ENCODE measurements at places on chromosomes 3 and 15.

DNA sequence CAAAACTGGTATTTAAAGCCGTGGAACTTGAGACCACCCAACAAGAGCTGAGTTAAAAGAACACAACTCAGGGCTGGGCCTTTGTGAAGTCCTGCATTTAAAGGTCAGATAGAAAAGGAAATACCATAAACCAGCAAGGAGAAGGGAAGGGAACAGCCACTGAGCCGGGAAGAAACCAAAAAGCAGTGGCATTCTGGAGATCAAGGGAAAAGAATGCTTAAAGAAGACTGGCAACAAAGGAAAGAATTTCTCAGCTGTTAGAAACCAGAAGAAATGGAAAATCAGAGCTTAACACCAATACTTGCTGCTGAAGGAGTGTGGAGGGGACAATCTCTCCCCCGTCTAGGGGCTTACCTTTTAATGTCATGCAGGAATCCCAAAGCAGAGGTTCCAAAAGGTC lies 247.4 kb upstream of the CHRNA7 start:
- DNase-seq: no peak

DNA sequence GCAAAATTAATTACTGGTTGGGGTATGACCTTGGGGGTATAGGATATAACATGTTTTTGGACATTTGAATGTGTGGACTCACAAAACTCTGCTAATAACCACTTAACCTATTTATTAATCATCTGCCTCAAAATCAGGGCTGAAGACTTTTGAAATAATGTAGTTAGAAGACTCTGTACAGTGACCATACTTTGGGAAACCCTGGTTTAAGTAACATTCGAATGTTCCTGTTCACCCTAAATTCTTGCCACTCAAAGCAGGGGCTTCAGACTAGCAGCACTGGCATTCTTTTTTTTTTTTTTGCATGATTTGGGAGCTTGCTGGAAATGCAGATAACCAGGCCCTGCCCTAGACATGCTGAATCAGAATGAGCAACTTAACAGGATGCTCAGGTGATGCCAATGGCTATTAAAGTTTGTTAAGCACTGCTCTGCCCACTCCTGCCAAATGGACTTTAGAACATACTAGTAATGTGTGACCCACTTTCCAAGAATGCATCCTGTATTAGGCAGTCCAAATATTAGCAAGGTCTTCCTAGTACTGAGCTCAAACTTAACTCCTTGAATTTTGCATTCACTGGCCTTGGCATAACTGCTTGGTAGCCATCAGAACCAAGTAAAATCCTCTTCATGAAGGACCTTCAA lies 12.7 kb upstream of the ST3GAL6 start:
- DNase-seq: no peak

- no peak for DNase-seq
These were observed 13.1 kb upstream of the SCN5A start for GRCh38 chr3:38662544-38662943.

DNA sequence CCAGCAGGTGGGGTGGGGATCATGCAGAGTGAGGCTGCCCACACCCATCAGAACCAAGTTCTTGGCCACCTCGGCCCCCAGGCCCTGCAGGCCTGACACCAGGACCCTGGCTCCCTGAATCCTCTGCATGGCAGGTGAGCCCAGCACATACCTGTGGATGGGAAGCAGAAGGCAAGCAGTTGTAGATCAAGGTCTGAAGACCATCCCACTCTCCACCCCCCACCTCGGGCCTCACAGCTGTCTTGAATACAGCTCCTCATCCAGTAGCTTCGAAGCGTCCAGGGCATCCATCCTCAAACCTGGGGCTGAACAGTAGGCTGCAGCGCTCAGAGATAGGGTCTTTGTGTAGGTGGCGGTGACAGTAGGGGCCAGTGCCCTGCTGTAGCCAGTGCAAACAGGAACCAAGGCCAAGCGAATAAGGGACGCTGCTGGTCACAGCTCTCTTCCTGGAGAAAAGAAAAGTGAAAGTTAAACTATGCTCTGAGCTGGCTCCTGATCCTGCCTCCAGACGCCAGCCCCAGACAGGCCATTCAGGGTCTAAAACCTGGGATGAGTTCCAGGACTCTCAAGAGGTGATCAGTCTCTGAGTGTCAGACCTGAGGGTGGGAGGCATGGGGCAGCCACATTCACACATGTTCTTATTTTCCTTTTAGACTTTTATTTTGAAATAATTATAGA lies at the start of gene UBA7:
Gene UBA7 (minus strand): TSS at position 457 of the 678 bp plus-strand sequence. CDS start 166 bp downstream, at position 291.
- DNase-seq: no peak

- no peak for DNase-seq
These were observed 1.4 kb downstream of the CRTAP start for GRCh38 chr3:33115024-33115768.

DNA sequence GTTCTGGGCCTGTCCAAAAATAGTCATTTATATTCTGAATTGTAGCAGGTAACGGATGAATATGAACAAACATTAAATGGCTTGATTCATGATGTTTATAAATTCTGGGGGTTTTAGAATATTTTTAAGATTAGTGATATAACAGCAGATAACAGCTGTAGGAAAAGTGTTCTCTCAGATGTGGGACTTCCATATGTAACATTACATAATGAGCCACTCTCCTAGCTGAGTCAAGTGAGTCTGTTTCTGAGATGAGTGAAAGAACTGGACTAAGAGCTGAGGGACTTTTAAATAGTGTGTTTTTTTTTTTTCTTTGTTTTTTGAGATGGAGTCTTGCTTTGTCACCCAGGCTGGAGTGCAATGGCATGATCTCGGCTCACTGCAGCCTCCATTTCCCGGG lies 13.9 kb downstream of the YEATS2 start:
- no peak for DNase-seq

DNA sequence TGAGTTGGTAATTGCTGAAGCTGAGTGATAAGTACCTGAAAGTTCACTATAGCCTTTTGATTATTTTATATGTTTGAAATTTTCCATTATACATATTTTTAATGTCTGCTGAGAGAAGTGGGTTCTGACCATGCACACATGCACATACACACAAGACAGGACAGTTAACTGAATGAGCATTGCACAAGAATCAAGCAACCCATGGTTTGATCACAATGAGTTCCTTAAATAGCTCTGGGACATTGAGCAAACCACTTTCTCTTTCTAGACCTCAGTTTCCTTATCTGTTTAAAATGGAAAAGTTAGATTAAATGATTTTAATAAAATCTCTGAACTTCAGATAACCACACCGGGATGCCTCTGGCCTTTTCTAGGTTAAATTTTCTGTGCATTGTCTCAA lies 26.7 kb downstream of the SNTN start:
- no peak for DNase-seq

- DNase-seq: no peak
These were observed 10.6 kb downstream of the HEG1 start for GRCh38 chr3:125045194-125045593.

DNA sequence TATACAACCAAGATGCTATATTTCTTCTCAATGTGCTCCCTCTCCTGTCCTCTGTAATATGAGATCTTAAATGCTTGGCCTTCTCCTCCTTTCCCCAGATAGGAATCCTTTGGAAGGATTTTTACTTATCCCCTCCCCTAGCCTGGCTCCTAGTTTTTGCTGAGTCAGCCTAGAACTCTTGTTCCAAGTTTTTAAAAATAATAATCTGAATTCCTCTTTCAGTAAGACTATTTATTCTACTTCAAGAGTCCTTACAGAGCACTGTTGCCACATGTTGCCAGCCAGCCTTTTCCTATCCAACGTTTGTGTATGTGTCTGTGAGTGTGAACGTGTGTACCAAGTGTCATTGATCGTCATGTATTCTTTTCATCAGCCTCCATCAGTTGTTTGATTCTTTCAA lies 11.0 kb upstream of the KCNMB2 start:
- DNase-seq: no peak

DNA sequence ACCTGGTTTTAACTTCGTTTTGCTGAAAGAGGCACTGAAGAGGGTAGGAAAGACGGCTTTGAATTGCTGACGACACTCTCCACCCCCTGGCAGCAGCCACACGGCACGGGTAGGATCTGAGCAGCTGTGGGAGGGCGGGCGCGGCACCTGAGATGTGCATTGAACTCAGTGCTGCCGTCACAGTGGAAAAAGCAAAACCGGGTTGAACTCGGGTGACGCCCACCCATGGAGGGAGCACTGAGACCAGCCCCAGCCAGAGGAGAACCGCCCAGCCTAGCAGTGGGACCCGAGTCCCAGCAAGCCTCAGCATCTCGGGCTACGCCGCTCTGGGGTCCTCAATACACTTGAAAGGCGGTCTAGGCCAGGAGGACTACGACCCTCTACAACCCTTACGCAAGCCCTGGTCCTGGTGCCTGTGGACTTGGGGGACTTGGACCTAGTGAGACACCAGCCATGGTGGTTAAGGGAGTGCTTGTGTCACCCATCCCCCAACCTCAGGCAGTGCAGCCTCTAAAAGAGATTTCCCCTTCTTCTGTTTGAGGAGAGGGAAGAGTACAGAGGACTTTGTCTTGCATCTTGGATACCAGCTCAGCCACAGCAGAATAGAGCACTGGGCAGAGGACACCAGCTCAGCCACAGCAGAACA lies 50.0 kb upstream of the RPL35A start:
- no peak for DNase-seq

GRCh38 chr15:101060576-101061551 lies 141.7 kb downstream of the LRRK1 start:
- DNase-seq: no peak

DNA sequence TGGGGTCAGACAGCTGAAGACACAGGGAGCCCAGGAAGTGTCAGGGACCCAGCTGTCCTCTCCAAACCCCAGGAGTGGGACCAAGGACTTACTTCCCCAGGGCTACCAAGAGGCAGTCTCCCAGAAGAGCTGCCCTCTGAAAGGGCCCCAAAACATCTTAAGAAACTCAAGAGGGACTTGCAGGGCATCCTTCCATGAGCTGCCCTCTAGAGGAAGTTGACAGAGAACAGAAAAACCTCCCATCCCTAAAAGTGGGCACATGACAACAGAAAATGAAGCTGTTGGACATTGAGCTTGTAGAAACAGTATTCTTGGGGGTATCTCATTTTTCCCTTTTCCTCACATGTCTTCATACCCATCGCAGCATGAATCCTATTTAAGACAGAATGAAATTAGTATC lies 58.9 kb downstream of the MECOM start:
- no peak for DNase-seq

DNA sequence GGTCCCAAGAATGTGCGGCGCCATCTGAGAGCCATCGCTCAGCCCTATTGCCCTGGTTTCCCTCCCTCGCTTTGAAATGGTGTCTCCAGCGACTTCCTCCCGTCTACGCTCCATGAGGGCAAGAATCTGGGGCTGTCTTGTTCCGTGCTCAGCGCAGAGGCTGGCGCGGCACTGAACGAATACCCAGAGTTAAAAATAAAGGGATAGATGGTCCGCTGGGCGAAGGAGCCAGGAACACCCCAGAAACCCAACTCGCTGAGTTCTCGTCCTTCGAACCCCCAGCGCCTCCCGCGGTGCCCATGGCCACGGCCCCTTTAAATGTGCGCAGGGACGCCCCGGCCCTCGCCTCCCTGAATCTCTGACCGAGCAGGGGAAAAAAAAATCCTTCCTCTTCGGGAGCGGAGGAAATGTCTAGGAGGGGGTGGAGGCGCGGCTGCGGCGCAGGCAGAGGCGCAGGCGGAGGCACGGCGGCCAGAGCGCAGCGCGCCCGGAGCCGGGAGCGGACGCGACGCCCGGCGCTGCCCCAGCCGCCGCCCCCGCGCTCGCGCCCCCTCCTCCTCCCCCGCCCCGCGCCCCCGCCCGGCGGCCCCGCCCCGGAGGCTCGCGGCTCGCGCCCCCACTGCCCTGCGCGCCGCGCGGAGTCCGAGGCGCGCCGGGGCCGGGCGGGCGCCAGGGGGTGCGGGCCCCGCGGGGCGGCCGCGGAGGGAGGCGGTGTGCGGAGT lies 8.5 kb upstream of the FGD5 start:
- DNase-seq: no peak

DNA sequence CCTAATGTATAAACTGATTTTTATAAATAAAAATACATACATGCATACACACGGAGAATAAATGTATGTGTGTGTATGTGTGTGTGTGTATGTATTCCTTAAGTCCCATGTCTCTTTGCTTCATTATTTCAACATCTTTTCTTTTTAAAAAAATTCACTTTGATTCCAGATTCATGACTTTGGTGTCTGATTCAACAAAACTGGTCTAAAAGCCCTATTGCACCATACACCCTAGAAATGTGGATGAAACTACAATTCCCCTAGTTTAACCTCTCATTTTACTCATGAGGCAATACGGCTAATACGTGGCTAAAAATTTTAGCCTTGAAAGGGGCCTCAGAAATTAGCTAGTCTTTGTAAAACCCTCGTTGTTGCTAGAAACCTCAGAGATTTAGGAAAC lies 228.1 kb downstream of the ADAMTS9 start:
- DNase-seq: no peak

GRCh38 chr15:42171795-42172194 lies 15.4 kb upstream of the PLA2G4F start:
- DNase-seq: no peak

DNA sequence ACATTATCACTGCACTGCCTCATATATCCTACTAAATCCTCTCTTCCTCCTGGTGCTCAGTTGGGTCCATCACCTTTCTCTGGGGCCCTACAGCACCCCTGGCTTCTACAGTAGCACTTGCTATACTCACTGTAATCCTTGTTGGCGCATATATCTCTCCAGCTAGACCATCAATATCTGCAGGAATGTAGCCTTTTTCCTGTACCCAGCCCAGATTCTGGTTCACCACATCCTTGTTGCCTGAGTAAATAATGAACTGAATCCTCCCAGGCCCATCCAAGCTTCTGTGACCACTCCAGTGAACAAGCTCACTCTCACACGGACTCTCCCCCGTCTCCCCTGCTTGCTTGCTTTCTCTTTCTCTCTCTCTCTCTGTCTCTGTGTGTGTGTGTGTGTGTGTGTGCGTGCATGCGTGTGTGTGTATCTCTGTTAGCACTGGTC lies 62.5 kb upstream of the LIPC start:
- DNase-seq: no peak

- no peak for DNase-seq
These were observed 616.7 kb upstream of the SUCLG2 start for GRCh38 chr3:68271145-68271544.

- no peak for DNase-seq
These were observed 2.4 kb downstream of the CIB1 start for GRCh38 chr15:90231028-90232017.

GRCh38 chr3:50161320-50161719 lies 6.2 kb downstream of the SEMA3F start:
- DNase-seq: no peak

DNA sequence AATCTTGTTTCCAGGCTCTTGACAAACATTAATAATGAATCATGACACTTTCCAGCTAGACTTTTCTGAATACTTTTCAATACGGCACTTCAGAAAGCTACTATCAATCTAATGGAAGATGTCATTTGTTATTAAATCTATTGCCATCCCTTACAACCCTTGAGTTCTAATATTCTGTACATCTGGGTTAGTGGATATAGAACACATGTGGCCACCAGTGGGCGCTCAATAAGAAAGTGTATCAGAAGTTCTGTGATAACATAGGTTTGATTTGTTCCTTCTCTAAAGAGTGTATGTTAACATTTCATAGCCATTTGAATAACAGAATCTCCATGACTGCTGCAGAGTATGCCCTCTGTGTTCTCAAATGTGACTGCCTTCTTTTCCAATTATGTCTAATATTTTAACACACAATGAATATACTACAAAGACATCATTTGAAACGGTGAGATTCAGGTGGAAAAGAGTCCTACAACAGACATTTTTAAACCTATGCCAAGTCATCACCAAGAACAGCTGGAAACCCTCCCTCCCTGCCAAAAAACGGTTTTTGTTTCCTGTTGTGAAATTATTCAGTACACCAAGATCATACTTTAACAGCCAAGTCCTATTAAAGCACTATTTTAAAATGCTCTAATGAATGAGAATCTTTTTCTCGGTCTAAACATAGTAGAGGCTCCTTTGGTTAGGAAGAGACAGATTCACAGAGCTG lies 22.2 kb downstream of the ALDH1A2 start:
- no peak for DNase-seq
